ENCODE measurements at places on chromosomes 4 and X. TPM values are rescaled to one million over a fixed set of nuclear protein-coding genes. Genes with fewer than 3 reads are reported as not detected.

The NDUFA1 gene
- 69.0 TPM for total RNA-seq

GRCh38 chr4:113784497-113785250 lies 23.1 kb upstream of the CAMK2D start:
- no peak for DNase-seq
- no peaks in the 10 kb centered on the region for H3K27me3 ChIP-seq
- H3K36me3 ChIP-seq, result no peaks in the 10 kb centered on the region
- no peak overlapping the region for H3K4me3 ChIP-seq

DNA sequence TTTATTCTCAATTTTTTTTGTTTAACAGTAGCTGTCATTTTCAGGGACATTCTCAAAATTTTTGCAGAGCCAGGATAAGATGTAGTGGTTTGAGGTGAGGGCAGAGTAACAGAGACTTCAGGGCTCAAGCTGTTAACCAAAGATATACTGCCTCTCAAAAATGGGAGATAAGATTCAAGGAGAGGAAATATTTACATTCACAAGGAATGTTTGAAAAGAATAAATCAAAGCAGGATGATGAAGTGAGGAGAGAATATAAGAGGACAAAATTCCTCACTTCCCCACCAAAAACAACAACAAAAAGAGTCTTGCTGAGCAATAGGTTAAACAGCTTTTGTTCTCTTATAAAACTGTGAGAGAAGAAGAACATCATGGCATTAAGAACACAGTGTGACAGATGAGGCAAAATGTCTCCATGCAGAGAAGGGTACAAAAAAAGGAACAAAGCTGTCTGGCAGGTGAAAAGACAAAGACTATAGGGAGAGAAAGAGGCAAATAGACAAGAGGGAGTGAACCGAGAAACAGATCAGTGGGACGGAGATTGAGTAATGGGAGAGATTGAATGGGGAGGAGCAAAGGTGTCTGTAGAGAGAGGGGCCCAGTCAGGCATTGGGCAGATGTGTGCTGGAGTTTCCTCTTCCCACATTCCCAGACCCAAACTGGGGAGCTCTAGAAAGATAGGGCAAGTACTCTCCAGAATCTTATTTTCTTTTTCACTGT lies 106.1 kb upstream of the TMEM150C start:
- no peaks in the 10 kb centered on the region for H3K27me3 ChIP-seq
- no peaks in the 10 kb centered on the region for H3K36me3 ChIP-seq
- no peak overlapping the region for H3K4me3 ChIP-seq
- no peak overlapping the region for H3K27ac ChIP-seq
- H3K4me1 ChIP-seq, result no peaks in the 10 kb centered on the region

GRCh38 chrX:73766431-73766795 lies 203.4 kb downstream of the CHIC1 start:
- no peaks in the 10 kb centered on the region for H3K36me3 ChIP-seq
- no peak overlapping the region for H3K27ac ChIP-seq
- no peaks in the 10 kb centered on the region for H3K27me3 ChIP-seq
- H3K4me1 ChIP-seq, result no peaks in the 10 kb centered on the region

The FAM9A gene
- not detected for total RNA-seq

The AMTN gene
- total RNA-seq, result not detected

DNA sequence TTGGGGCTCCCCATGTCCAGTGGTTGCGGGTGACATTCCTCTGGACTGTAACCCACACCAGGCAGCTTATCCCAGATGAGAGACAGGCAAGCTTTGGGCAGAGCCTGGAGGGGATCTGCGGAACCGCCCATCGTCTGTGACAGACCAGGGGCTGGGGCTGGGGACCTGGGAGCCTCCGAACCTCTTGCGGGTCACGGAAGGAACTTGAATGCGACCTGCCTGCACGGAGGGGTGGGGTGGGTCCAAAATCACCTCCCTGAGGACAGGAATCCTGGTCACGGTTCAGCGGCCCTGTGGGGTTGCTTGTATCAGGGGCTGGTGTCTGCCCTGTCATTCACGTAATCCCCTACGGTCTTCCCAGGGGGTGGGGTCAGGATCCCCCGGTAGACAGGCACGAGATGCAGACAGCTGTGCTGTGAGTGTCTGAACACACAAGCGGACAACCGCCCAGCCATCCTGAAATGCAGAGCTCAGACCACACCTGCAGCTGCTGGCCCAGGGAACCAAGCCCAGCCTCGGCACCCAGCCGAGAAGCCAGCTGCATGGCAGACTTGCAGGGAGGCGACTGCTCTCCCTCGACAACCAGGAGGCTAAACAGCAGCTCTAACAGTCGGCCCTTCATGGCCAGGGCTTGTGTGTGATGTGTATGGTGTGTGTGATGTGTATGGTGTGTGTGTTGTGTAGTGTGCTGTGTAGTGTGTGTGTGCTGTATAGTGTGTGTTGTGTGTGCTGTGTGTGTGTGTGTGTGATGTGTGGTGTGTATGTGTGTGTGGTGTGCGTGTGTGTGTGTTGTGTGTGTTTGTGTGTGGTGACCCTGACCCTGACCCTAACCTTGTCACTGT lies 105.9 kb upstream of the ADRA2C start:
- no peak overlapping the region for H3K27ac ChIP-seq
- H3K36me3 ChIP-seq, result no peaks in the 10 kb centered on the region
- no peak for DNase-seq
- no peaks in the 10 kb centered on the region for H3K4me1 ChIP-seq
- H3K4me3 ChIP-seq, result no peak overlapping the region

The ARAP2 gene
- 7.5 TPM for total RNA-seq

- no peaks in the 10 kb centered on the region for H3K27me3 ChIP-seq
- no peak overlapping the region for H3K4me3 ChIP-seq
- H3K36me3 ChIP-seq, result no peaks in the 10 kb centered on the region
- H3K4me1 ChIP-seq, result no peaks in the 10 kb centered on the region
- no peak for DNase-seq
These were observed 17.6 kb upstream of the KIAA1210 start for GRCh38 chrX:119145241-119145653.

The EIF2S3 gene
- total RNA-seq, result 128 TPM

DNA sequence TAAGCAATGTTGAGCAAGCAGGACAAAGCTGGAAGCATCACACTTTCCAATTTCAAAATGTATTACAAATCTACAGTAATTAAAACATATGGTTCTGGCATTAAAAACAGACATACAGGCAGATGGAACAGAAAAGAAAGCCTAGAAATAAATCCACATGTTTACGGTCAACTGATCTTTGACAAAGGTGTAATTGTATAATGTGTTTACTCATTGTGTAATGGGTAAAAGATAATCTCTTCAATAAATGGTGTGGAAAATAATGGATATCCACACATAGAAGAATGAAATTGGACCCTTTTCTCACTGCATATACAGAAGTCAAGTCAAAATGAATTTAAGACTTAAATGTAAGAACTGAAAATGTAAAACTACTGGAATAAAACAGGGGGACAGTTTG lies 394.2 kb downstream of the ANKRD50 start:
- no peak overlapping the region for H3K4me3 ChIP-seq
- H3K36me3 ChIP-seq, result no peaks in the 10 kb centered on the region
- H3K4me1 ChIP-seq, result no peaks in the 10 kb centered on the region
- no peaks in the 10 kb centered on the region for H3K27me3 ChIP-seq
- no peak for DNase-seq

The CFAP47 gene
- total RNA-seq, result not detected

All from esophagus muscularis mucosa (tissue), 4 donors.